SK-N-SH treated with all-trans-retinoic acid at 6 μM for 48 hours (cell line): ENCODE measurements at places on chromosomes 7 and 10.
A peak's percentile ranks its signal among the peaks of the same experiment; 100 is the strongest.

- no peak for ATAC-seq
These were observed 137.5 kb downstream of the CCDC71L start for GRCh38 chr7:106523482-106523881.

- no peak for ATAC-seq
These were observed 344.6 kb upstream of the AOAH start for GRCh38 chr7:37068902-37069301.

- ATAC-seq = no peak
These were observed 46.5 kb downstream of the LGI1 start for GRCh38 chr10:93804200-93804599.

DNA sequence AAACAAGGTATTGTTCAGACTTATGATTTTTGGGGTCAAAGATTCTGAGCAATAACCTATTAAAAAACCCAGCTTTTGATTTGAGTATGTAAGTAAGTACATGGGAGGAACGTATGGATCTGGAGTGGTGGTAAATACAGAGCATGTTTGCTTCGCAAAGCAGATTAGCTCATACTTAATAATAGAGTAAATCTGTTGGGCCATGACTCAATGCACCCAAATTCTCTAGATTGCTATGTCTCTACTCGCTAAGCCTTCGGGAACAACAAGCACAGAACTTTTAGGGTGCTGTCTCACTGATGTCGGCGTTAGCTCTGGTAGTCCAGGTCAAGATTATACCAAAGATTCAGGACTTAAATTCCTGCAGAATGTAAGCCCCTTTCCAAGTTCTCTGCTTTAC is 807 bp upstream of the MINPP1 start:
- no peak for ATAC-seq

- peak; percentile 71 for ATAC-seq
These were observed 52.5 kb upstream of the SEPTIN7 start for GRCh38 chr7:35748371-35748770.

DNA sequence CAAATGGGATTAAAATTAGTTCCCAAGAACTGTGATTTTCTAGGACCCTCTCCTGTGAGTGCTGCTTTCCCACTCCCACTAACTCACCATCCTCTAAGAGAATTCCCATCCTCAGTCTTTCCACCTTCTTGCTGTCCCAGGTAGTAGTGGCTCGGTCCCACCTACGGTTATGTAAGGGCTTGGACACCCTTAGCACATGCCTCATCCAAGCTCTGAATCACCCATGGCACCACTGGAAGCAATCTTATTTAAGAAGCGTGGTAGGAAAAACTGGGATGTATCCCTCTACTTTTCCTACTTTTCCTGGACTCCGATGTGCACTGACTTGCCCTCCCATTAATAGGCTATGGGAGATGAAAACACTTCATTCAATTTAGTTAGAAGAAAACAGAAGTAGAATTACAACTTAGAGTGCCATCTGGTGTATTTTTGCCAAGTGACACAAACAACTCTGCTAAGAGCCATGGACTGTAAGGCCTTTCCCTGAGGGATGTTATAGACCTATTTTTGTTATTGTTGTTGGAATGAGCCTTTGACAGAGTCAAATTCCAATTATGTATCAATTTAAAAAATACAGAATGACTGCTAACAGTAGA is 13.7 kb upstream of the ANKRD22 start:
- ATAC-seq = peak; percentile 72

- no peak for ATAC-seq
These were observed 802.3 kb upstream of the SORCS1 start for GRCh38 chr10:107966826-107967225.
